ENCODE measurements at places on chromosomes 13 and 19. TPM values are rescaled to one million over a fixed set of nuclear protein-coding genes. Genes with fewer than 3 reads are reported as not detected.

- H3K27me3 ChIP-seq = no peaks in the 10 kb centered on the region
- H3K36me3 ChIP-seq = peaks cover 4% of the 10 kb centered on the region
- peak overlapping the region; percentile 74 for H3K4me3 ChIP-seq
- peak overlapping the region; percentile 89 for H3K27ac ChIP-seq
- no peak for DNase-seq
Measured at GRCh38 chr19:46954502-46954992, 65.1 kb upstream of the NPAS1 start.

GRCh38 chr19:28292822-28293500 is 920.0 kb downstream of the UQCRFS1 start:
- no peak for DNase-seq
- H3K4me1 ChIP-seq = no peaks in the 10 kb centered on the region
- H3K4me3 ChIP-seq = no peak overlapping the region
- no peak overlapping the region for H3K27ac ChIP-seq
- no peaks in the 10 kb centered on the region for H3K27me3 ChIP-seq

- no peak overlapping the region for H3K4me3 ChIP-seq
- H3K36me3 ChIP-seq = no peaks in the 10 kb centered on the region
- no peak for DNase-seq
- no peaks in the 10 kb centered on the region for H3K4me1 ChIP-seq
Measured at GRCh38 chr13:50882816-50883435, 26.7 kb upstream of the RNASEH2B start.

DNA sequence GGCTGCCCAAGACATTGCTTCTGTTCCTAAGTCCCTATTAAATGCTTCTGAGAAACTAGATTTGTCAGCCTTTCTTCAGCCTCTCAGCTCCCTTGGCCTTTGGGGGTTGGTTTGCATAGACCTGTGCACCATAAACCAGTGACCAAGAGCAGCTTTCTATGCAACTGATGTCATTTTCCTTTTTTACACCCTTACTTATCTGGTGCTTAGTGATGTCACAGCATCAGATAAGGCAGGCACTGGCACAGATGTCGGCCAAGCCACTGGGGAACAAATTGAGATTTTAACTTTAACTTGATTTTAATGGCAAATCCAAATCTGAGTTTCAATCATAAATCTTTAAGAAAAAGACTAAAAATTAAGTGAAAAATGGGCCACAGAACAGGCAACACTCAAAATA is 59.8 kb downstream of the RUBCNL start:
- no peak overlapping the region for H3K27ac ChIP-seq
- no peaks in the 10 kb centered on the region for H3K27me3 ChIP-seq
- no peak for DNase-seq
- H3K4me3 ChIP-seq = no peak overlapping the region
- H3K4me1 ChIP-seq = peaks cover 8% of the 10 kb centered on the region

GRCh38 chr13:28658796-28659620 is at the start of gene POMP:
TSS of gene POMP (plus strand) at chr13:28659130. CDS start at chr13:28659185, 55 bp downstream.
- H3K27ac ChIP-seq = peak within 1 kb of the TSS; percentile 99
- no peaks in the 10 kb centered on the region for H3K27me3 ChIP-seq
- peak within 1 kb of the TSS; percentile 99 for H3K4me3 ChIP-seq

- DNase-seq = no peak
- no peaks in the 10 kb centered on the region for H3K4me1 ChIP-seq
- H3K36me3 ChIP-seq = no peaks in the 10 kb centered on the region
- no peaks in the 10 kb centered on the region for H3K27me3 ChIP-seq
- H3K4me3 ChIP-seq = no peak overlapping the region
- no peak overlapping the region for H3K27ac ChIP-seq
Measured at GRCh38 chr13:68897331-68897928, 1210.2 kb upstream of the ATXN8OS start.

DNA sequence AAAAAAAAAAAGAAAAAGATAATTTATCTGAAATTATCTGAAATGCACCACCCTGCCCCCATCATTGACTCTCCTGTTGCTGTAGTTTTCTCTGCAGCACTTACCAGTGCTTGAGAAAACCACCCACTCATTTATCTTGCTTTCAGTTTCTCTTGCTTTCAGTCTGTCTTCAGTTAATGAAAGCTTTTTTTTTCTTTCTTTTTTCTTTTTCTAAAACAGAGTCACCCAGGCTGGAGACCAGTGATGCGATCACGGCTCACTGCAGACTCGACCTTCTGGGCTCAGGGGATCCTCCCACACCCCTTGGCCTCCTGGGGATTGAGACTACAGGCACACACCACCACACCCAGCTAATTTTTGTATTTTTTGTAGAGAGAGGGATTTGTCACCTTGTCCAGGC is 4.3 kb upstream of the ACP5 start:
- peaks cover 26% of the 10 kb centered on the region for H3K4me1 ChIP-seq
- peak overlapping the region; percentile 96 for H3K27ac ChIP-seq
- peak overlapping the region; percentile 72 for H3K4me3 ChIP-seq
- peak; percentile 57 for DNase-seq

- H3K27me3 ChIP-seq = no peaks in the 10 kb centered on the region
- DNase-seq = no peak
- peaks cover 2% of the 10 kb centered on the region for H3K4me1 ChIP-seq
- H3K27ac ChIP-seq = no peak overlapping the region
- no peak overlapping the region for H3K4me3 ChIP-seq
Measured at GRCh38 chr13:76692346-76692745, 193.9 kb downstream of the KCTD12 start.

DNA sequence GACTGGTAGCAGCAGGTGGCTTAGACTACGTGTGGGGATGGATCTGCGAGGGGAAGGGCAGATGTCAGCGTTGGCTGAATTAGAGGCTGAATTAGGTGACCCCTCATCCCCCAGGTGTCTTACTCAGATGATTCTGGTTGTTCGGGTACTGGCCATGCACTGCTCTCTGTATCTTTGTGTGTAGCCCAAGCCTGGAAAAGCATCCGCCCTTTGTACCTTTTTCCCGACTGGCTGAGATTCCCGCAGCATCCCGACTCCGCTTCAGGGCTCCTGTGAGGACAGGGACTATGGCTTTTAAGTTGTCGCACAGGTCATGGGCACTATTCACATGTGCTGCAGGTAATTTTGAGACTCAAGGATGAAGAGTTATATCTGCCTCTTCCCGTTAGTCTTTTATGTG is 7.2 kb downstream of the TFDP1 start:
- H3K36me3 ChIP-seq = peaks cover 58% of the 10 kb centered on the region
- H3K27me3 ChIP-seq = no peaks in the 10 kb centered on the region
- H3K4me3 ChIP-seq = no peak overlapping the region
- H3K27ac ChIP-seq = no peak overlapping the region

OR4F17 gene
- total RNA-seq = not detected

GRCh38 chr19:44180968-44181367 is 16.1 kb downstream of the ZNF226 start:
- DNase-seq = no peak
- H3K4me3 ChIP-seq = no peak overlapping the region
- no peak overlapping the region for H3K27ac ChIP-seq
- no peaks in the 10 kb centered on the region for H3K4me1 ChIP-seq
- peaks cover 26% of the 10 kb centered on the region for H3K36me3 ChIP-seq

DNA sequence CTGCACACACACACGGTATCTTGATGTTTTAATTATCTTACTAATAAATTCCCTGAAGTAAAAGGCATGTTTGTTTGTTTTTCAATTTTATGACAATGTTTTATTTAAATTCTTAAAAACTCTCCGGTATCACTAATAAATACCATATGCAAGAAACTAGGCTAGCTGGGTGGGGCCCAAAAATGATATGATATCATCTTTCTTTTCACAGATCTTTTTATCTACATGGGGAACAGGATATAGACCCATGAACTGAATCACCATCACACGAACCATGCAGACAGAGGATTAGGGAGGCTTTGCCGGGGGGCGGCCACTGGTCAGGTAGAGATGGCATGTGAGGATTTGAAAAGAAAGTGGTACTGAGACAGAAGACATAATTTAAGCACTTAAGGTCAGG is 266.4 kb downstream of the ENOX1 start:
- H3K27me3 ChIP-seq = no peaks in the 10 kb centered on the region
- H3K27ac ChIP-seq = no peak overlapping the region
- no peak overlapping the region for H3K4me3 ChIP-seq
- H3K36me3 ChIP-seq = no peaks in the 10 kb centered on the region

DNA sequence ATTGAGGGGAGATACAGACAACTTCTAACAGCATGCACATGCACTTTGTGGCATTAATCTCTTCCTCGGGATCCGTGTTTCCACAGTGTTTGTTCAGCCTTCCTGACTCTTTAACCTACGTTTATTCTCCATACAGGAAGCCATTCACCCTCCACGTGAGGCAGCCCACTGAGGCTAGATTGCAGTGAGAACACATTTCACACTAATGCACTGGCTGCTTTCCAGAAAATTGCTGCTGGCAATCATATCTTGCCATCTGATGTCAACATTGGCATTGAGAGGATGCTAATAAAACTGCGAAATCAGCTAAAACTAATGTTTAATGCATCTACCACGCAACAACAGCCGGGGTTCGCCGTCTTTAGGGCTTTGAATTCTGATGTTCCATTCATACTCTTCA is 30.0 kb downstream of the DCLK1 start:
- no peak overlapping the region for H3K4me3 ChIP-seq
- peaks cover 3% of the 10 kb centered on the region for H3K27me3 ChIP-seq
- H3K36me3 ChIP-seq = no peaks in the 10 kb centered on the region
- H3K27ac ChIP-seq = no peak overlapping the region
- H3K4me1 ChIP-seq = no peaks in the 10 kb centered on the region

DNA sequence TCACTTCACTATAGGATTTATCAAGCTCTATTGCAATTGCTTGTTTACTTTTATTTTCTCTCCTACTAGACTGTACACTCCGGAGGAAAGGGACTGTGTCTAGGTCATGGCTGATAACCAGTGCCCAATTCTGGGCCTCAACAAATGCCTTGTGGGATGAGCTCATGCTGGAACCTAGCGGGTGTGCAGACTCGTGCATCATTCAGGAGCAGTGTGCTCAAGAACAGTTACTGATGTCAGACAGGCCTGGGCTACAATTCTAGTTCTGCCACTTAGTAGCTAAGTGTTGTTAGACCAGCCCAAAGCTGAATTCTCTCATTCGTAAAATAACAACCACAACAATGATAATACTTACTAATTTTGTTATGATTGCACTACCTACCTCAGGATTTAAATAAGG is 95.4 kb downstream of the CYSLTR2 start:
- peaks cover 15% of the 10 kb centered on the region for H3K4me1 ChIP-seq
- H3K27ac ChIP-seq = no peak overlapping the region
- no peak overlapping the region for H3K4me3 ChIP-seq
- H3K27me3 ChIP-seq = peaks cover 5% of the 10 kb centered on the region

DNA sequence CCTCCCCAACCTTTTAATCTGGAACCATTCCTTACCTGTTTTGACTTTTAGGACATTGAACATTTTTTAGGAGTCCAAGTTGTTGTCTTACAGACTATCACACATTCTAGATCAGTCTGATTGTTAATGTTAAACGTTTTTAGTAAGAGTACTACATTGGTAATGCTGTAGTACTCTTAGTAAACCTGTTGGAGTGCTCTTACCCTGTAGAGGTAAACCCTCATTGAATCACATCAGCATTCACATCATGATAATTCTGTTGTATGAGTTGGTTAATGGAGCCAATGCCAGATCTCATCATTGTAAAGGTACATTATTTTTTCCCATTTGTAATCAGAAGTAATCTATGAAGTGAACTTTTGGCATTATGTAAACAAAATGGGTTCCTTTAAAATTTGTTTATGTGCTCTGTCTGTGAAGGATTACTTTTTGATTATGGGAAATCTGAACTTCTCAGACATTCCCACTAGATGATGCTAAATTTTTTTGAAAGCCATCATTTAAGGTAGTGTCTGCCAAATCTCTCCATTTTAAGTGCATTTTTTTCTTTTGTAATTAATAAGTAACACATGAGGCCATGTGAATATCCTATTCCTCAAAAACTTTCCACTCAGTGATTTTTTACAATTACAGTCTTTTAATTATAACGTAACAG is 55.2 kb downstream of the VWA8 start:
- H3K27ac ChIP-seq = no peak overlapping the region
- peaks cover 27% of the 10 kb centered on the region for H3K36me3 ChIP-seq
- H3K27me3 ChIP-seq = no peaks in the 10 kb centered on the region
- peaks cover 12% of the 10 kb centered on the region for H3K4me1 ChIP-seq

- no peak overlapping the region for H3K4me3 ChIP-seq
- H3K36me3 ChIP-seq = no peaks in the 10 kb centered on the region
- no peak for DNase-seq
- no peak overlapping the region for H3K27ac ChIP-seq
Measured at GRCh38 chr13:36912369-36912768, 7.7 kb downstream of the SMAD9 start.

ANGPTL8 gene
- not detected for total RNA-seq

GRCh38 chr13:24192811-24193162 is 32.3 kb downstream of the SPATA13 start:
- H3K27me3 ChIP-seq = no peaks in the 10 kb centered on the region
- H3K36me3 ChIP-seq = peaks cover 6% of the 10 kb centered on the region
- no peak for DNase-seq
- peaks cover 11% of the 10 kb centered on the region for H3K4me1 ChIP-seq
- H3K4me3 ChIP-seq = no peak overlapping the region

LGALS7B gene
- not detected for total RNA-seq

GRCh38 chr19:46603752-46604231 is 2.7 kb downstream of the CALM3 start:
- no peaks in the 10 kb centered on the region for H3K27me3 ChIP-seq
- H3K36me3 ChIP-seq = peaks cover 40% of the 10 kb centered on the region
- H3K4me1 ChIP-seq = peaks cover 37% of the 10 kb centered on the region
- peak overlapping the region; percentile 100 for H3K27ac ChIP-seq

DNA sequence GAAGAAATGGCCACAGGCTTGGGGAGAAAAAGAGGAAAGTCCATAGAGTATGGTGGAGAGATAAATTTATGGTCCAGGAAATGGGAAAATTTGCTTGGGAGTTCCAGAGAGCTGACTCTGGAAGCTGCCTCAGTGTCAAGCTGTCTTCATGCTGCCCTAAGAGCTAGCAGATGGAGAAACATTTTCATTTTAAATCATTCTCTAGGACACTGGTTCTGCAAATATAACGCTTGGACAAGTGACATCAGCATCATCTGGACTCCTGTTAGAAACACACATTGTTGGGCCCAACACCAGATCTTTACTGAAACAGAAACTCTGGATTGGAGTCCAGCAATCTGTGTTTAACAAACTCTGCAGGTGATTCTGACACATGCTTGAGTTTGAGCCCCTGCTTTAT is 592.0 kb upstream of the KLF12 start:
- H3K4me3 ChIP-seq = no peak overlapping the region
- DNase-seq = no peak

C1QTNF9B gene
- total RNA-seq = not detected

GRCh38 chr13:60267498-60268202 is 103.9 kb upstream of the DIAPH3 start:
- H3K4me3 ChIP-seq = no peak overlapping the region
- DNase-seq = peak; percentile 32
- no peaks in the 10 kb centered on the region for H3K27me3 ChIP-seq
- no peak overlapping the region for H3K27ac ChIP-seq

- H3K27ac ChIP-seq = no peak overlapping the region
- no peaks in the 10 kb centered on the region for H3K4me1 ChIP-seq
- no peak for DNase-seq
- no peak overlapping the region for H3K4me3 ChIP-seq
- no peaks in the 10 kb centered on the region for H3K27me3 ChIP-seq
Measured at GRCh38 chr13:20994441-20994821, 67.0 kb downstream of the LATS2 start.
